ENCODE measurements at places on chromosomes 16 and 17.

GRCh38 chr17:77882040-77882439, 76.5 kb upstream of the TNRC6C start:
- DNase-seq, result no peak

DNA sequence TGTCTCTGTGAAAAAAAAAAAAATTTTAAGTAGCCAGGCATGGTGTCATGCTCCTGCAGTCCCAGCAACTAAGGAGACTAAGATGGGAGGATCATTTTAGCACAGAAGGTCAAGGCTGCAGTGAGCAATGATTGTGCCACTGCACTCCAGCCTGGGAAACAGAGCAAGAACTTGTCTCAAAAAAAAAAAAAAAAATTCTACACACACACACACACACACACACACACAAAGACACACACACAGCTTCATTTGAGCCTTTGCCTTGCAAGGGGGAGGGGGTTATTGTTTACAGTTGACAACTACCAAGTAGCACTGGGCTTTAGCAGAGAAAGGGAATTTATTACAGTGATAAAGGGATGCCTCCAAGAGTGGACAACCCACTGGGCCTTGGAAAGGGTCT, 4.9 kb upstream of the POLR3E start:
- DNase-seq, result no peak

DNA sequence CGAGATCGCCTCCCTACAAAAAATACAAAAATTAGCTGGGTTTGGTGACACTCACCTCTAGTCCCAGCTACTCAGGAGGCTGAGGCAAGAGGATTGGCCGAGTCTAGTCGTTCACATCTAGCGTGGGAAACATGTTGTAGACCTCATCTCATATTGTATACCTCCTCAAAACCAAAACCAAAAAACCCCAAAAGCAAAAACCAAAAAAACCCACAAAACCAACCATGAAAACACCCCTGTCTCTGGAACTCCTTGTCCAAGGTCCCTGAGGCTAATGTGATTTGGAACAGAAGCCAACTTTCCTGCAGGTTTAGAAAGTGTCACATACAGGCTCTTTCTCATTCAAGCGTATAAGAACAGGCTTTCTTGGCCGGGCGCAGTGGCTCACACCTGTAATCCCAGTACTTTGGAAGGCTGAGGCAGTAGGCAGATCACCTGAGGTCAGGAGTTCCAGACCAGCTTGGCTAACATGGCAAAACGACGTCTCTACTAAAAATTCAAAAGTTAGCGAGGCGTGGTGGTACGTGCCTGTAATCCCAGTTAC, 29.0 kb downstream of the RAB11FIP3 start:
- DNase-seq, result no peak

DNA sequence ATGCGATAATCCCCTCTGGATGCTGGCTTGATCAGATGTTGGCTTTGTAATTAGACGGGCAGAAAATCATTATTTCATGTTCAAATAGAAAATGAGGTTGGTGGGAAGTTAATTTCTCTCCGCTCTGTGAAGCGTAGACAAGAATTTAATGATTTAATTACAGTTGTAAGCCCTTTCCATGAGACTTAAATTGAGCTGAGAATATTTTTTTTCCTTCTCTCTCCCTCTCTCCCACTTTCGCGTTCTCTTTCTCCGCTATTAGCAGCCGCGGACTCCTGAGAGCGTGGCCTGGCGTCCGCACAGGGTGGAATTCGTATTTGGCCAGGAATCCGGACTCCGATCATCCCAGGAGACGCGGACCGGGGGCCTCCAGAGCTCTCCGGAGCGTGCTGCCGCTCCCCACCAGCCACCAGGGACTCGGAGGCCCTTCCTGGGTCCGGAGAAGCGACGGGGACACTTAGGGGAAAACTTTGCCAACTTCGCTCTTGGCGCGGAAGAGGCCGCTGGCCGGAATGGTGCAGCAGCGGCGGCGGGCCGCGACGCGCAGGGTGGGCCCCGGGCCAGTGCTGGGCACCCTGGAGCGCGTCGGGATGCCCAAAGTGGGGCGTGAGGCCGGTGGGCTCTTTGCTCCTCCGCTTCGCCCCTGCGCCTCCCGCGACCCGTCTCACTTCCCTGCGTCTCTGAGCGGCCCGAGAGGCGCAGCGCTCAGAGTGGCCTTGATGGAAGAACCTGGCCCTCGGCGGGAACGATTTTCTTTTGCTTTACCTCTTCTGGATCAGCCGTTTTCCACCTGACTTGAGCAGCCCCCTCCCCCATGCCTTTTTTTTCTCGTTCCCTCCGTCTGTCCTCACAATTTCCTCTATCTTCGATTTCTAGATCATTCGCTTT, 3.6 kb upstream of the IRX3 start:
- DNase-seq, result no peak

DNA sequence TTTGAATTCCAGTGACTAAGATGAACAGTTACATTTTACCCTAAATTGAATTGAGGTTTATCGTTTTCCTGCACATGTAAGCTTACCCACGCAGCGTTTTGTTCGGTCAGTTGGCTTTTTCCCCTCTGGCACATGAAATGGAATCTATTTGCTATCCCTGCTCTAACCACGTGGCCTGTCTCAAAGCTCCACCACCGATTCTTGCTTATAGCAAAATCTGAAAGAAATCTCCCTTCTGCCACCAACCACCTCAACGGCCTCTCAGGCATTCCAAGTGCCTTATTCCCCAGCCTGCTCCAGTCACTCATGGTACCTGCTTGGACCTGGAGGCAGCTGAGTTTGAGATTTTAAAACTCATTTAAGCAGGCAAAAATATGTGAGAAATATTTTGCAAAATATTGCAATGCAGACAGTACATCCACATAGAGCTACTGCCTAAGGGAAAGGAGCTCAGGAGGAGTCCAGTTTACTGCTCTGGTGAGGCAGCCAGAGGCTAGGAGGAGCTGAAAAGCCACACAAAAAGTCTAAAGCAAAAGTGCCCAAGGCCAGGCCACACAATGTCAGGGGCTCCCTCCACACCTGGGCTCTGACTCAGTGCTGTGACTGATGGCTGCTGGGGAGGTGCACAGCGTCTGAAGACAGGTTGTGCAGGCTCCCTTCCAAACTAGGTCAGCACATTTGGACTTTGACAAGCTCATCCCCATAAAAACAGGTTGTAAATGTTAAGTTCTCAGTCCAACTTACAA, 26.4 kb downstream of the ARHGAP17 start:
- peak; percentile 27 for DNase-seq

- DNase-seq, result no peak
These were observed 45.0 kb downstream of the NT5M start for GRCh38 chr17:17347956-17348871.

- peak; percentile 41 for DNase-seq
These were observed 10.0 kb upstream of the CD300LD start for GRCh38 chr17:74601944-74602572.

DNA sequence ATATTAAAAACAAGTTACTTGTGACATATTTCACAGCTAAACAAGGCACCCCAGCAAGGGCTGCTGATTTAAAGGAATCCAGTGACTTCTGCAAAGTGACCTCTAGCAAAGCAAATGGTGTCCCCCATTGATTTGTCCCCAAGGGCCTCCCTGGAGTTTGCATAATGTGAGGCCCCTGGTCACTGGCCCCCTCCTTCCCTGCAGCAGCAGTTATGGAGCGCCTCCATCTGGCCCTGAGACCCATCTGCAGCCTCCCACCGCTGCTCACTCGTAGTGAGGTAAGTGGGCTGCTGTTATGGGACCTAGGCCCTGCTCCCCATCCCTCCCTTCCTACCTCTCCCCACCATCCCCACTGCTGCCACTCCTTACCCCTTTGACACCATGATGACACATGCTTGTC, 19.6 kb upstream of the EEF2K start:
- no peak for DNase-seq

DNA sequence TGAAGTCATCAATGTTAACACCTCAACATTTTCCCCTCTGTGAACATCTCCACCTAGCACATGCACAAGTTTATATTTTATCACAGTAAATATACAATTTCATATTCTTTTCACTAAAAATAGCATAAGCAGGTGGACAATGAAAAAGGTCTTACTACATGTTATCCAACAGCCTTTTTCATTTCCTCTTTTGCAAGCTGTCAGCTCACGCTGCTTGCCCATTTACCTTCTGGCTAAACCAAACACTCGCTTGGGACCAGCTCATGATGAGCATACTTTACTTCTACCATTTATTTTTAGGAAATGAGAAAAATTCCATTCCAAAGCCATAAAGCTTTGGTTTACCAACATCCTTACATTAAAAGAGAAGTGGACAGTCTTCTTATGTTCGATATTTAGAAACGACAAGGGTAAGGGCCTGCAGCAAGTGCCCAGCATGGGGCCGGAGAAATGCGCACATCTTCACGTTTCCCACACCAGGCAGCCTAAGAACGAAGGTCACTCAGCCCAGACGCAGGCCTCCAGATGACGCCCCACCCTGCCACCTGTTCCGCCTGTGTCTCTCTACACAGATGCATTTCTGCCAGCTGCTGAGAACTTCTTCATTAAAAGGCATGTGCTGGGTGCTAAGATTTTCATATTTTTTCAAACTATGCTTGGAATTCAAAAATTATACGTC, 13.9 kb downstream of the SNN start:
- DNase-seq, result no peak

DNA sequence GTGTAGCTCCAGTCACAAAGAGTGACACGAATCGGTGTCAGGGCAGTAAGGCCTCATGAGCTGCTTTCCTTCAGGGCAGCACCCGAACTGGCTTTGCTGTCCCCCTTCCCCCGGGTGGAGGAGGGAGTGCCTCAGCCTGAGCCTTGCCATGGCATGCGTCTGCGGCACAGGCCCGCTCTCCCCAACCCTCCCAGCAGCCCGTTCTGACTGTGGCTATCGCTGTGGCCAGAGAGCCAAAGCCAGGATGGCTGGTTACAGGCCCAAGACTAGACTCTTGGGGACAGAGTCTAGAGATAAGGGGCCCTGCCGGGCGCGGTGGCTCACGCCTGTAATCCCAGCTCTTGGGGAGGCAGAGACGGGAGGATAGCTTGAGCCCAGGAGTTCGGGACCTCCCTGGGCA, 25.9 kb downstream of the CLUH start:
- DNase-seq, result no peak

- no peak for DNase-seq
These were observed 16.1 kb upstream of the HOXB9 start for GRCh38 chr17:48642059-48642842.

GRCh38 chr17:39695089-39695474, 4.8 kb upstream of the ERBB2 start:
- DNase-seq, result no peak

DNA sequence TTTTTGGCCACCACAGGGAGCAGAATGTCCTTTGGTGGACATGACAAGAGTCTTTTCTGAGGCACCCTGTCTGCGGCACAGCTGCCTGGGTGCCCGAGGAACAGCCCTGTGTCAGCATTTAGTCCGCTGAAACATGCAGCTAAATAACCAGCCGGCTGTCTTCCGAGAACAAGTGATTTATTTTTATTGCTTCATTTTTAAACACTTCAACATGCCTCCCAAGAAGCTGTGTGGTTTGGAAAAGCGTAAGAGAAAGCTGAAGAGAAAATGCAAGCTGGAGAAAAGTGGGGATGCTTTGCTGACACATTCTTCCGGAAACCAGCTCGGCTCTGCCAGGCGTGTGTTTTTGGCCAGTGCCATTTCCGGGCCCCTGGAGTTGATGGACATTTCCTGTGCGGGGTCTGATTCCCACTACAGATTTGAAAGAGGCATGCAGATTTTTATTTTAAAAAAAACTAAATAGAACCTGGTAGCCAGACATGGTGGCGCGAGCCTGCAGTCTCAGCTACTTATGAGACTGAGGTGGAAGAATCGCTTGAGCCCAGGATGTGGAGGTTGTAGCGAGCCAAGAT, 94.7 kb downstream of the SEC14L1 start:
- DNase-seq, result peak; percentile 52

DNA sequence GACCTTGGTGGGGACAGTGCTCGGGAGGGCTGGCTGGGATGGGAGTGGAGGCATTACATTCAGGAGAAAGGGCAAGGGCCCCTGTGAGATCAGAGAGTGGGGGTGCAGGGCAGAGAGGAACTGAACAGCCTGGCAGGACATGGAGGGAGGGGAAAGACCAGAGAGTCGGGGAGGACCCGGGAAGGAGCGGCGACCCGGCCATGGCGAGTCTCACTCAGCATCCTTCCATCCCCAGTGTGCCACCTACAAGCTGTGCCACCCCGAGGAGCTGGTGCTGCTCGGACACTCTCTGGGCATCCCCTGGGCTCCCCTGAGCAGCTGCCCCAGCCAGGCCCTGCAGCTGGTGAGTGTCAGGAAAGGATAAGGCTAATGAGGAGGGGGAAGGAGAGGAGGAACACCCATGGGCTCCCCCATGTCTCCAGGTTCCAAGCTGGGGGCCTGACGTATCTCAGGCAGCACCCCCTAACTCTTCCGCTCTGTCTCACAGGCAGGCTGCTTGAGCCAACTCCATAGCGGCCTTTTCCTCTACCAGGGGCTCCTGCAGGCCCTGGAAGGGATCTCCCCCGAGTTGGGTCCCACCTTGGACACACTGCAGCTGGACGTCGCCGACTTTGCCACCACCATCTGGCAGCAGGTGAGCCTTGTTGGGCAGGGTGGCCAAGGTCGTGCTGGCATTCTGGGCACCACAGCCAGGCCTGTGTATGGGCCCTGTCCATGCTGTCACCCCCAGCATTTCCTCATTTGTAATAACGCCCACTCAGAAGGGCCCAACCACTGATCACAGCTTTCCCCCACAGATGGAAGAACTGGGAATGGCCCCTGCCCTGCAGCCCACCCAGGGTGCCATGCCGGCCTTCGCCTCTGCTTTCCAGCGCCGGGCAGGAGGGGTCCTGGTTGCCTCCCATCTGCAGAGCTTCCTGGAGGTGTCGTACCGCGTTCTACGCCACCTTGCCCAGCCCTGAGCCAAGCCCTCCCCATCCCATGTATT, 1.1 kb downstream of the CSF3 start:
- no peak for DNase-seq

DNA sequence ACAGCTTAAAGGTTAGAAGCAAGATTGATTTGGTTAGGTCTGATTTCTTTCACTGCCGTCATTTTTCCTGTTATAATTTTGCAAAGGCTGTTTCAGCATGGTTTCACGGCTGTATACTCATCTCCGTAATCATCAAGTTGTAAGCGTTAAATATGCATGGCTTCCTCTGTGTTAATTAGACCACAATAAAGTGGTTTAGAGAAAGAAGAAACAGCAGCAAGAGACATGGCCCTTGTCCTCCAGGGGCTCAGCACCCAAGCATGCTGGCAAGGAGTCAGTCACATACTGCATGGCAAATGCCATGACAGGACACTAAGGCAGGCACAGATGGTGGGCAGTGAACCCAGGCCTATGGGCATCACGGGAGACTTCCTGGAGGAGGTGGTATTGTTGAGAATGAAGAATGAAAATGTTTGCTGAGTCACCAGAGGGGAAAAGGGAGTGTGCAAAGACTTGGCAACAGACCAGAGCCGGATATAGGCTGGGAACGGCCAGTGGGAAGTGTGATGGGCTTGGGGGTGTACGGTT, 61.4 kb upstream of the PLCG2 start:
- DNase-seq, result no peak
